ENCODE measurements at places on chromosomes 1 and 21. TPM values are rescaled to one million over a fixed set of nuclear protein-coding genes. Genes with fewer than 3 reads are reported as not detected.

DNA sequence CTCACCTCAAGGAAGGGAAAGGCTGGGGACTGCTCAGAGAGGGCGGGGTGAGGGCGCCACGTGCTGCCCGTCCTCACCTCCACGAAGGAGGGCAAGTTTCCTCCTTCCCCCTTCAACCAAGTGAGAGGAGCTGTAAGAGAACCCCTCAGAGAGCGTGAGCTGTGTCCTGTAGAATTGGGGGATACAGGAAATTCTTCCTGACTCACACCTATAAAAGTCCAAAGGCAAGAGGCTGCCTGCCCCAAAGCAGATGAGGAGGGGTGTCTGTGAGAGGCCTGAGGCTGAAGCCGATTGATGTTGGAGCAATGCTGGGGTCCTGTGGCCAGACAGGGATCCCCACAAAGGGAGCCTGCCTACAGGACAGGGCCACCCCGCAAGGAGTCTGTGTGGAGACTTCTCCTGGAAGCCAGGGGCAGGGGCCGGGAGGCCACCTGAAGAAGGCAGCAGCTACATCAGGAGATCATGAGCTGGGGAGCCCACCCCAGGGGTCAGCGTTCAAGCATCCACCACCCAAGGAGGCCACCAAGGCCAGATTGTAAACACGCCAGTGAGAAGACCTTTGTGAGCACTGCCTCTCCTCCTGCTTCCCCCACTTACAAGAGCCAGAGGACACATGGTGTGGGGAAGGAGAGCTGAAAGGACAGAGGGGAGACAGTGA lies 27.7 kb downstream of the S100A6 start:
- DNase-seq, result no peak
- no peaks in the 10 kb centered on the region for H3K36me3 ChIP-seq
- H3K4me3 ChIP-seq, result no peak overlapping the region
- H3K4me1 ChIP-seq, result peaks cover 18% of the 10 kb centered on the region
- peak overlapping the region; percentile 62 for H3K27ac ChIP-seq
- no peaks in the 10 kb centered on the region for H3K27me3 ChIP-seq

DNA sequence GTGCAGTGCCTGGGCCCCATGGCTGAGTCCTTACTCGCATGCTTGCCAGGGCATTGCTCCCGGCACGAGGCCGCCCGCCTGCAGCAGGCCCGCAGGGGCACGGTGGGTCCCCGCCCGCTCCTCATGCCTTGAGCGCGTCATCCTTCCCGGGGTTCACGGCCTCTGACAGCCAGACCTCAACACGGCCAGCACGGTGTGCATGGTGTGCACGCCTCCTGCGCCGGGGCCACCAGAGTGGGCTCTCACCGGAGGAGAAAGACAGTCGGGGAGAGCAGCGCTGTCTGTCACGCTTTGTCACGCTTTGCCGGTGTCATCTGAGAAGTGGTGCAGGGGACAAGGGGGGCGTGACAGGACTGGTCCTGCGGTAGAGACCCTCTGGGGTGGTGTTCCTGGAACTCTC lies 11.9 kb upstream of the COL18A1 start:
- H3K36me3 ChIP-seq, result no peaks in the 10 kb centered on the region
- no peaks in the 10 kb centered on the region for H3K4me1 ChIP-seq
- no peak overlapping the region for H3K27ac ChIP-seq
- H3K27me3 ChIP-seq, result peaks cover 9% of the 10 kb centered on the region

- no peak overlapping the region for H3K27ac ChIP-seq
- no peak for DNase-seq
- H3K4me3 ChIP-seq, result no peak overlapping the region
Observed at GRCh38 chr1:113291777-113292602, 98.3 kb upstream of the MAGI3 start.

GRCh38 chr1:75265792-75266191 lies 131.6 kb downstream of the LHX8 start:
- no peak for DNase-seq
- no peaks in the 10 kb centered on the region for H3K27me3 ChIP-seq
- no peaks in the 10 kb centered on the region for H3K36me3 ChIP-seq
- no peak overlapping the region for H3K27ac ChIP-seq

DNA sequence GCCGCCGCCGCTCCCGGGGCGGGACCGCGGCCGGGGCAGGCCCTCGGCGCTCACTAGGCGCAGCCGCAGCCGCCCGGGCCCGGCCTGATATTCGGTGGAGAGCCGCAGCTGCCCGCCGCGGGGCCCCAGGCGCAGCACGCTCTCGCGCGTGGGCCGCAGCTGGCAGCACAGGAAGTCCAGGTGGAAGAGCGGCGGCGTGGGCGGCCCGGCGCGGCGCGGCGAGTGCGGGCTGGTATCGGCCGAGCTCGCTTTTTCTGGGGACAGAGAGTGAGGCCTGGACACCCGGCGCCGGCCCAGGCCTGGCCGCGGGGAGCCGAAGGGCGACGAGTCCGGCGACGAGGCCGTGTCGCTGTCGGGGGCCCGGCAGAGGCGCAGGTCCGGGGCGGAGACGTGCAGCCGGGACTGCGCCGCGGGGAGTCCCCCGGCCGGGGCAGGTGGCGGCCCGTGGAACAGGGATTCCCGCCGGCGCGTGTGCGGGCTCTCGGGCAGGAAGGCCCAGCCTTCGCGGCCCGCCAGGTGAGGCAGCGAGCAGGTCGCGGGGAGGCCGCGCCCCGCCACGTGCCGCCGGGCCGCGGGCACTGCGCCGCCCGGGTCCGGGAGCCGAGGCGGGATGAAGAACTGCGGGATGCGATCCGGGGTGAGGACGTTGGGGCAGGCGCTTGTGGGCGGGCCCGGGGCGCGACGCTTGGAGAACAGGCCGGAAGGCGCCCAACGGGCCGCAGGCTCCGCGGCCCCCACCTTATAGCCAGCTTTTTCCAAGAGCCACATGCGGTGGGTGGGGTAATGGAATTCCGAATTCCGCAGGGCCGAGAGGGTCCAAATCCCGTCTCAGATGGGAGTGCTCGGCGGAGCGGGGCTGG lies 1.2 kb downstream of the C2CD4D start:
- peak; percentile 28 for DNase-seq
- H3K4me1 ChIP-seq, result peaks cover 6% of the 10 kb centered on the region
- no peaks in the 10 kb centered on the region for H3K36me3 ChIP-seq
- H3K27ac ChIP-seq, result no peak overlapping the region
- H3K27me3 ChIP-seq, result peaks cover 44% of the 10 kb centered on the region

GRCh38 chr21:45142469-45143308 lies 68.3 kb downstream of the ADARB1 start:
- DNase-seq, result no peak
- no peak overlapping the region for H3K27ac ChIP-seq
- H3K4me3 ChIP-seq, result no peak overlapping the region
- H3K4me1 ChIP-seq, result peaks cover 30% of the 10 kb centered on the region
- no peaks in the 10 kb centered on the region for H3K36me3 ChIP-seq
- no peaks in the 10 kb centered on the region for H3K27me3 ChIP-seq

GRCh38 chr1:162475539-162476185 lies 22.0 kb upstream of the UHMK1 start:
- DNase-seq, result no peak
- no peaks in the 10 kb centered on the region for H3K4me1 ChIP-seq
- H3K27me3 ChIP-seq, result no peaks in the 10 kb centered on the region

GRCh38 chr1:197771386-197771785 lies 3.9 kb downstream of the DENND1B start:
- no peak overlapping the region for H3K27ac ChIP-seq
- no peak overlapping the region for H3K4me3 ChIP-seq
- no peak for DNase-seq
- no peaks in the 10 kb centered on the region for H3K27me3 ChIP-seq
- H3K36me3 ChIP-seq, result no peaks in the 10 kb centered on the region
- peaks cover 20% of the 10 kb centered on the region for H3K4me1 ChIP-seq

GRCh38 chr1:232226197-232226712 lies 403.7 kb downstream of the SIPA1L2 start:
- no peak for DNase-seq
- H3K4me3 ChIP-seq, result no peak overlapping the region
- H3K27ac ChIP-seq, result no peak overlapping the region
- peaks cover 10% of the 10 kb centered on the region for H3K4me1 ChIP-seq

DNA sequence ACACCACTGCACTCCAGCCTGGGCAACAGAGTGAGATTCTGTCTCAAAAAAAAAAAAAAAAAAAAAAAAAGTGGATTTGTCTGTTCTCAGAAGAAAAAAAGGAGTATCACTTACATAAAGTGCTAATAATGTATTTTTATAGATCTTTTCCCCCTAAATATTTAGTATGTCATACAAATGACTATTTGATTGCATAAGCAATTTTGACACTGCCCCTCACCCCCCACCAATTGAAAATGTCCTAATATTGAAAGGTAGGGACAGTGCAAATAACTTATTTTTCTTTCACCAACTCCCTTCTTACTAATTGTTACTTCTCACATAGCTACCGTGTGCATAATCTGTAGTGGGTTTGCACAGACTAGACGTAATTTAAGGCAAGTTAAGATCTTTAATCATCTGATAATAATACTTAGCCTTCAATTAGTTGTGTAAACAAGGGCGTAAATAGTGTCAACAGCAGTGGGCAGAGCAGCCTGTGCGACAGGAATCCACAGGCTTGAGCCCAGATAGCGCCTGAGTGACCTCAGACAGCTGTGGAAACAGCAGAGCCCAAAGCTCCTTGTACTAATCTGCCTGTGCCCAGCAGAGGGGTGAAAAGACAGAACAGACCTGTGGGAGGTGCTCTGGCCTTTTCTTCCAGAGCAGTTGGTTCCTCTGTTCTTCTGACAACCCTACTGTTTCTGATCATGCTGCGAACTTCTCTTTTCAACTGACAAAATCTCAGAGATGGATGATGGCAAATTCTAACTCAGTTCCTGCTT lies 4.5 kb upstream of the IER5 start:
- peaks cover 11% of the 10 kb centered on the region for H3K4me1 ChIP-seq
- H3K27ac ChIP-seq, result no peak overlapping the region
- H3K27me3 ChIP-seq, result no peaks in the 10 kb centered on the region
- DNase-seq, result peak; percentile 52
- H3K4me3 ChIP-seq, result no peak overlapping the region
- H3K36me3 ChIP-seq, result no peaks in the 10 kb centered on the region

GRCh38 chr21:39637971-39638240 lies 25.2 kb downstream of the B3GALT5 start:
- no peaks in the 10 kb centered on the region for H3K4me1 ChIP-seq
- H3K27ac ChIP-seq, result no peak overlapping the region
- H3K4me3 ChIP-seq, result no peak overlapping the region
- no peak for DNase-seq
- H3K27me3 ChIP-seq, result no peaks in the 10 kb centered on the region

DNA sequence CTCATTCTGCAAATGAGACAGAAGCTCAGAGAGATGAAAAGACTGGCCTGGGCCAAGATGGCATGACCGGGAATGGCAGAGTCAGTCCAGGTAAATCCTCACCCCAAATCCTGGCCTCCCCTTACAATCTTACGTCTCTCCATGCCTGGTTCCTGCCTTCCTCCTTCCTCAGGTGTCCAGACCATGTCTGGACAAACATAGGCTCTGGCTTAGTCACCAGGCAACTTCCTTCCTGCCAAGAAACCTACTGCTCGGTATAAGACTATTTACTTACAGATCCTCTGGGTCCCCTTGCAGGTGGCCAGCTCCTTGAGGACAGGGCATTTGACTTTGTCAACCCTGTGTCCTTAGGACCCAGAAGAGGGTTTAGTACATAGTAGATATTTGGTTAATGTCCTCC lies 69.4 kb upstream of the ROR1 start:
- no peak overlapping the region for H3K27ac ChIP-seq
- DNase-seq, result no peak
- H3K4me3 ChIP-seq, result no peak overlapping the region
- H3K27me3 ChIP-seq, result no peaks in the 10 kb centered on the region

Gene ATP1A4
- 0.50 TPM for total RNA-seq

Gene COL8A2
- total RNA-seq, result 0.75 TPM

Gene GBP2
- total RNA-seq, result 8.3 TPM
